Dermis microvascular lymphatic vessel endothelial cell (primary cell): ENCODE measurements at places on chromosomes 2 and 18. TPM values are rescaled to one million over a fixed set of nuclear protein-coding genes. Genes with fewer than 3 reads are reported as not detected.
A peak's percentile ranks its signal among the peaks of the same experiment; 100 is the strongest.

Gene AQP12A
- total RNA-seq = not detected in 2 replicates

DNA sequence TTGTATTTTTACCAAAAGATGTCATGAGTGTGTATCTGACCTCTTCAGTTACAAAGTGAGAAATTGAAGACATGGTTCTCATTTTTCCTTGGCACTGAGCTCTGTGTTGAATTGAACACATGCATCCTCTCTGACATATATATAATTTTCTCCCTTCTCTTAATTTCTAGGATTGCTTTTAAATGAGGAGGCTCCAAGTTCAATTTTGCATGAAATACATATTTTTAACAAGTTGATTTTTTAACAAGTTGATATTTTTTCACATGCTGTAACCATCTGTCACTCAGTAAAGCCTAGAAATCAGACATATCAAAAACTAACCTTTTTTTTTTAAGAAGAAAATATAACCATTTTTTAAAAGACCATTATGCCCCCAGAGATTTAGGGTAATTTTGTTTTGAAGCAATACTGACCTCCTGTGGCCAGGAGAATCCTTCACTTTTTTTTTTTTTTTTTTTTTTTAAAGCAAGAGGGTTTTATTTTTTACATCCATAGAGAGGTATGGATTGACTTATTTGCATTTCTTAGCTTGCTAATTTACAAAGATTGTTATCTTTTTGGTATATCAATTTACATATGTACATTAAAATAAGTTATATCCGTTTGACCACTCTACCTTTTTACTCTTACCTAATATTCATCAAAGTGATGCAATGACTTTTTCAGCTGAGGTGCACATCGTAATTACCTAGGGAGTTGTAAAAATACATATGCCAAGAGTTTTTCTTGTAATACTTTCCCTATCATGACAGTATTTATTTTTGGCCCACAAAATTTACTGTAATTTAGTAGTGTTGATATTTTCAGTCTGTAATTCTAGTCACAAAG lies 161.8 kb downstream of the SOCS6 start:
- DNase-seq = peak; percentile 23

- no peak for DNase-seq
Measured at GRCh38 chr2:71464389-71464788, 11.0 kb downstream of the DYSF start.

- DNase-seq = no peak
Measured at GRCh38 chr2:200129721-200130462, 174.5 kb downstream of the MAIP1 start.

Gene DSC3
- total RNA-seq = under 0.01 TPM in 2 replicates

DNA sequence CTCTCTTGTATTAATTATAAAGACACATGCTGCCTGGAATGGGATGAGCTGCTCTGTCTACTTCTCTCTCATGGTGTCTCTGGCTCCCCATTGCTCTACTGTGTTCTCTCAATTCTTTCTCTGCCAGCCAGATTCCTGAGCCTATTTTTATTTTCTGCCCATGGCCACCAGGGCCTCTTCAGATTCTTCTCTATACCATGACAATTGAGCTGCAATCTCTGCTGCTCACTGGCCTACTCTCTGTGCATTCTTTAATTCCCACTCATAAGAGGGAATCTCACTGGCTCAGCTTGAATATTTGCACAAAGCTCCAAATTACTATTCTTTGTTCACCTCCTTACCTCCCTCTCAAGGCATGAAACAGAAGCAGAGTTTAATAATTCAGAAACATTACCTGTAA lies 161.4 kb upstream of the GULP1 start:
- no peak for DNase-seq

Gene LBX2
- 0.39 and 0.51 TPM in 2 replicates for total RNA-seq

Gene SLC4A3
- total RNA-seq = 0.13 and 0.25 TPM in 2 replicates

Gene SLC66A3
- 36.7 and 42.1 TPM in 2 replicates for total RNA-seq

DNA sequence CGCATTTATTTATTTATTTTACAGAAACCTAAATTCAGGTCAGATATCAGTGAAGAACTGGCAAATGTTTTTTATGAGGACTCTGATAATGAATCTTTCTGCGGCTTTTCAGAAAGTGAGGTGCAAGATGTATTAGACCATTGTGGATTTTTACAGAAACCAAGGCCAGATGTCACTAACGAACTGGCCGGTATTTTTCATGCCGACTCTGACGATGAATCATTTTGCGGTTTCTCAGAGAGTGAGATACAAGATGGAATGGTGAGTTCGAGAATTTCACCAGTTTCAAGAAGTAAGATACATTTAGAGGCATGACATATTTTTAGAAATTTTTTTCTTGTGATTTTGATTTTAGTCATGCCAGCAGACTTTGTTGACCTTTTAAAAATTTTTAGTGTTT lies 4.6 kb downstream of the CDCA7 start:
- DNase-seq = no peak

DNA sequence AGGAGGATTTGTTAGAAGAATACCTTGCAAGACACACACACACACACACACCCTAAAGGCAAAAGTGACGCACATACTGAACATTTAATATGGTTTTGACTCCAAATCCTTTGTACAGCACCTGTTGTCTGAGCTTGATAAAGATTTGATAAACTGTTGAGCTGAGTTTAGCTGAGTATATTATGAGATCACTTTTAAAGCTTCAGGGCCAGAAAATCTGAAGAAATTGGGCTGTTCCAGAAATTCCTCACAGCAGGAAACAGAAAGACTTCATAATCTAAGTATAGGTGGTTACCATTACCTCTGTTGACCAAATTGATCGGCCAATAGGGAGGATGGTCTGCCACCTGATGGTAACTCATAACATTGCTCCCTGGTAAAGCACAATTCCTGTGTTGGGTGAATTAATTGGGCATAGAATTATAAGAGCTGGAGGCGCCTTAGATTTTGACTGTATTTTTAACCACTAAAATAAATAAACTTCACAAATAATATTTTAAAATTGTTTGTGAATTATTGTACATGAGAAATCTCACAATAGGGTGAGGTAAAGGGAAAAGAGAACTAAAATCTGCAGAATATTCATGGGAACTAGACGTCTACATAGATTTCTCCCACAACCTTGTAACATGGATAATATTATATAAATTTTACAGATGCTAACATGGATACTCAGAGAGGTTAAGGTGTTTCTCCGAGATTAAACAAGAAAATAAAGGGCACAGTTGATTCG lies 21.8 kb upstream of the RPIA start:
- DNase-seq = peak; percentile 58
